Inflammatory macrophage treated with lipopolysaccharide for 4 hours (primary cell): ENCODE measurements at places on chromosomes 2 and 18.

- no peak for DNase-seq
These were observed 212.9 kb downstream of the PTGR3 start for GRCh38 chr18:74996055-74996454.

DNA sequence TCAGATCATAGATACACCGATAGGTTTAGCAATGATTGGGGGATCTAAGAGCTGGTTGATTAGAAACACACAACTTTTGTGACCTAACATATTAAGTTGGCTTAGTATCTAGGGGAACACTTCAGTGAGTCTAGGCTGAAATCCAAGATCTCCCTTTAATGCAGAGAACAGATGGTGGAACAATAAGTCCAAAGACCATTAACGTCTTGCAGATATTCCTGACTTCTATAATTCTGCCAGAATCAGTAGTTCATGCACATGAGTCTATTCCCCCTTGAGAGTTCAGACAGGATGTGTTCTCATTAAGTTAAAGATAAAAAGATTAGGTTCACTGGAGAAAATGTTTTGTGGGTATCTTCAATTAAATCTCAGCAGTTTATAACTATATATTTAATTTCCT is 506.5 kb downstream of the TSN start:
- no peak for DNase-seq

DNA sequence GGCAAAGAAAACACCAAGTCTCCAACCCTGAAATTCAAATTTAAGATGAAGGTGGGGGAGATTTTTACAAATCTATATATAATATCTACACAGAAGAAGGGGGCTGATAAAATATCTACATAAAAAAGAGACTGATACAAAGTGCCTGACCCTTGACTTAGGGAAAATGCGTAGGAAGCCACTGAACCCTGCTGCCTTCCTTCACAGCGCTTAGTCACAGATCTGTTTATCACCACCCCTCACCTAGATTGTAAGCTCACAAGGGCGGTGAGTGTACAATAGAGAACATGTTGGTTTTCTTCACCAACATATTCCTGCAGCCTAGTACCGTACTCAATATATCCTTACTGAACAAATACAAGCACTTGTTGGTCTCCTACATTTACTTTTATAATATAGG is 54.3 kb downstream of the NOL10 start:
- DNase-seq, result no peak

GRCh38 chr18:5693699-5694294 is 150.0 kb upstream of the EPB41L3 start:
- DNase-seq, result no peak

DNA sequence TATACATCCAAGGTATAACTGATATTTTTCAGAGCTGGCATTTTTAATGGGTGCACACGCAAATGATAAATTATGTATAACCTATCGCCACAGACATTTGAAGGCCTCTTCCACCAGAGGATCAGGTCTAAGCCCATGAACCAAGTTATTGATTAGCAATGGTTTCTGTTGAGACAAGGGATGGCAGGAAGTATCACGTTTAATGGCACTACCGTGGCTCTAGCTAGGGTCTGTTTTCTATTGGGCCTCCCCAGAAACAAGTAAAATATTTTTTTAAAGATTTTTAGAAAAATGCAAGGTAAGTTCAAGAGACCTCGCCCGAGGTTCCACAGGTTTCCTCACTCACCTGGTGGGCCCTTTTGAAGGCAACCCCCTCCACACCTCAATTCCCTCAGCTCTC is 667 bp downstream of the GFPT1 start:
- DNase-seq, result no peak

GRCh38 chr2:108169982-108170625 is 69.7 kb upstream of the SULT1C3 start:
- DNase-seq, result peak; percentile 39

- no peak for DNase-seq
These were observed 745.0 kb downstream of the CBLN2 start for GRCh38 chr18:71798986-71799673.

- peak; percentile 31 for DNase-seq
These were observed 241.5 kb downstream of the ICOS start for GRCh38 chr2:204177977-204178522.

DNA sequence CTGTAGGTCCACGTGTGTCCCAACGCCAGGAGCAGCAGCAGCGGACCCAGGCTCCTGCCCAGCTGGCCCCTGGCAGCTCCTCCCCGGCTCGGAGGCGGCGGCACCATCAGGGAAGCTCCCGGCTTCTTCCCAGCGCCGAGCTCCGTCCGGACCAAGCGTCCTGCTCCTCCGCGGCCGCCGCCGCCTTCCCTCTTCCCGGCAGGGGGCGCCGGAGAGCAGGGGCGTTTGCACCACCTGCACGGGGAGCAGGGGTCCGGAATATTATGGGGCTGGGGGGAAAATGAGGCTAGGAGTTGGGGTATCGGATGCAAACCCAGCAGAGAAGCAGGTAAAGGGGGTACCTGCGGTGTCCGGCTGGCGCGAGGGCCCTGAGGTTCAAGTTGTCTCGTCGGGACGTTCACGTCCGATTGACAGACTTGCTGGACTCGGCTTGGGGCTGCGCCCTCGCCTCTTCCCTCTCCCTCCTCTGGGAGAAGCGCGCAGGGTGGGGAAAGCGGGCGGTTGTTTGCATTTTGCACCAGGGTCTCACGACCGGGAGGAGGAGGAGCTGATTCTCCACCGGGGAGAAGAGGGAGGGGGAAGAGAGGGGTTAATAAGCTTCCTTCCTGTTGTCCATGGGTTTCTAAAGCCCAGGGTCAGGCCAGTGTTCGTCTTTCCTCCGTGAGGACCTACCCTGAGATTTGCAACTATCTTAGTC is at the start of gene CCBE1:
CCBE1 (minus strand) TSS at position 188 of the 697 bp plus-strand sequence.
- DNase-seq, result peak; percentile 15

DNA sequence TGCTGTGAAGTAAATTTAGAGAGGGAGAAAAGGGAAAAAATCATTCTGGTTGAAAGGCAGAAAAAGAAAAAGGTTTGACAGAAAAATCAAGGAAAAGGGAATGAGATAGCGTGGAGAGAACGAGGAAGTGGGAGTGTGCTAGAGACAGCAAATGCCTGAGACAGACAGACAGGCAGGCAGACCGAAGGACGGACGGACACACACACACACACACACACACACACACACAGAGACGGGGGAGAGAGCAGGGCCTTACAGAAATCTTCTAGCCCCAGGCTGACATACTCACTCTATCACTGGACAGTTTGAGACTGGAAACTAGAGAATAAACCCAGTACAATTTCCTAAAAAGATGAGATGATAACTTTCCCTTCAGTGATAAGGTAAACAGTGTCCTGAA is 238.4 kb downstream of the ZNF521 start:
- no peak for DNase-seq

DNA sequence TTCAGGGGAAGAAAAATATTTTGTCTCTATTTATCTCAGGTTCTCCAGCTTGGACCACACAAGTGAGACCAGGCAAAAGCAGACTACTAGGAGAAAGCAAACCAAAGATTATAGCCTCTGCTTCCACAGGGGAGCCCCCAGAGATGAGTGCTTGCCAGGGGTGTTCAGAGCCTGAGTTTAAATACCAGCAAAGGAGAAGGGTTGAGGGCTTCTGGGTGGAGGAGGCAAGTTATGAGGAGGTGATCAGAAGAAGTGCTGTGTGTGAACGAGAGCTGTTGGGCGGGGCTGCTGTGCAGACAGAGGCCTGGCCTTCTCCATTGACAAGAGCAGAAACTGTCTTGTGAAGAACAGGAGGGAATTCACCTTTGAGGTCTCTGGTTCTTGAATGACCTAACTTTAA is 32.8 kb upstream of the PXDN start:
- no peak for DNase-seq

DNA sequence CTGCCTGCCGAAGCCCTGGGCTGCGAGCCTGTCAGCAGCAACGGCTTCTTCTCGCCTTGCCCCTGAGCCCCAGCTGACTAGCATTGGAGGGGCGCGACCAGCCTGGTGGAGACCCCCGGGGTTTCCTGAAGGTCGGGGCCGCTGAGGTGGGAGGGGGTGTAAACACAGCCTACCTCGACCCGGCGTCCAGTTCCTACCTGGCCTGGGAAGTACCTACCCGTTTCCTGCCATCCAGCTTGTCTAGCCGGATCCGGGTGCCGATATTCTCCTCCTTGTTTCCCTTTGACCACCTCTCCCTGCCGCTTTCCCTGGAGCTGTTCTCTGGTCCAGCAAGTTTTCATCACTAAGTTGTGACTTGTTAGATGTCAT is 511 bp downstream of the MOB4 start:
- no peak for DNase-seq

GRCh38 chr2:109324861-109325260 is 195.9 kb downstream of the SH3RF3 start:
- DNase-seq, result no peak
